ENCODE measurements at places on chromosomes 6 and 20.

GRCh38 chr20:57513199-57513598, 11.7 kb downstream of the CTCFL start:
- DNase-seq: peak; percentile 2

DNA sequence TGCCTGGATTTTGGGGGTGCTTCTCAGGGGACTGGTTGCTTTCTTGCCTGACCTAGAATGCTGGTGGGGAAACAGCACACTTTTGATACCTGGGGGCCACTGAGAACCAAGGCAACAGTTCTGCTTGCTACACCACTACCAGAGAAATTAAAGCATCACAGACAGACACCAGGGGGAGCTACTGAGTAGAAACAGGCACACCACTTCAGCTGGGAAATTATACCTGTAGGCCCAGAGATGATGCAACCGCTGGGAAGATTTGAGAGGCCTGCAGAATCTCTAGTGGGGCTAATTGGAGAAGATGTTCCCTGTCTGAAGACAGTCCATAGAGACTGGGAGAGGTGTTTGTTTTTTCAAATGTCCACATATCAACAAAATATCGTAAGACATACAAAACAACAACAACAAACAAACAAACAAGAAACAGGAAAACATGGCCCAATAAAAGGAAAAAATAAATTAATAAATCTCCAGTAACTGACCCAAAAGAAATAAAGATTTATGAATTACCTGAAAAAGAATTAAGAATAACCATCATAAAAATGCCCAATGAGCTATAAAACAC, 129.4 kb upstream of the RIN2 start:
- DNase-seq: peak; percentile 64

- DNase-seq: no peak
Observed at GRCh38 chr6:80319196-80319595, 212.7 kb downstream of the BCKDHB start.

GRCh38 chr6:1348675-1349074, 36.8 kb downstream of the FOXQ1 start:
- peak; percentile 15 for DNase-seq

DNA sequence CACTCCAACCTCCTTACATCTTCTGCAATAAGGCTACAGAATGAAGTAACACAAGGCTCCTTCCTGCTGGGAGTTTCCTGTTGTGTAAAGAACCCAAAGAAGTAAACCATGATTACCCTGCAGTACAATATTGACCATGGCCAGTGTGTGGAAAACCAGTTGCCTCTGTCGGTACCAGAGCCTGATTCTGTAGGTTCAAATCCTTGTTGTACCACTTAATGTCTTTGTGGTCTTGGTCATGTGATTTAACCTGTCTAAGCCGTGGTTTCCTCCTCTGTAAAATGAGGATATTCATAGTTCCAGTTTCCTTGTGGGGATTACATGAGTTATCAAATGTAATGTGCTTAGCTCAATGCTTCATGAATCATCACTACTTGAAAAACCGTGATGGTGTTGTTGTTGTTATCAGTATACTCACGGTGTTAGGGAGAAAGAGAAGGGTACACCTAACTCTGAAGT, 60.3 kb upstream of the PRELID3B start:
- DNase-seq: no peak

- DNase-seq: no peak
Observed at GRCh38 chr6:83443516-83443915, 12.7 kb upstream of the ME1 start.

- no peak for DNase-seq
Observed at GRCh38 chr20:4193069-4193452, 177.7 kb upstream of the RNF24 start.

DNA sequence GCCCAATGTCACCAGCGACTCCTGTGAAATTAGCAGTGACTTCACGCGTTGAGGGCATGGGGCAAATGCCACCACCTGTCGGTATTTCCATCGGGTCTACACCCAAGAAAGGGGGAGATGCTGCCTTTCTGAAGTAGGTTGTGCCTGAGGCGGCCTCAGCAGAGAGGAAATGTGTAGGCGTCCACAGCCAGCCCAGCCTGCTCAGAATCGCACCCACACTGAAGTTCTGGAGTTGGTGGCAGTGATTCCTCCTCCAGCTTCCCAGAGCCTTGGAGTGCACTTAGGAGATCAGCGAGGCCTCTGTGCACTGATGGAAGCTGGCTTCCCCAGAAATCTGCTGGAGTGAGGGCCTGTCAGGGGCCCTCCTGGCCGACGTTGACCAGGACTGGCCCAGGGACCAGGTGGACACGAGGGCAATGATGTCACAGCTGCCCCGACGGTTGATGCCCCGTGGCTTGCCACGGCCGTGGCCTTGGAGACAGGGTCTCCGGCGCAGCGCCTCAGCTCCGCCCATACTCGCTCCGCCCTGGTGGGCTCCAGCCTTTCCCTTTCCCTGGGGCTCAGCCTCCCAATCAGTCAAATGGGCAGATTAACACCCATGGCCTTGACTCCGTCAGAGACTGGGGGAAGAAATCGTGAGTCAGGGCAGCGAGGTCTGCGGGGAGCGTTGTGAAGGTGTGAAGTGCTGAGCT, 484.8 kb downstream of the PREX1 start:
- DNase-seq: no peak

DNA sequence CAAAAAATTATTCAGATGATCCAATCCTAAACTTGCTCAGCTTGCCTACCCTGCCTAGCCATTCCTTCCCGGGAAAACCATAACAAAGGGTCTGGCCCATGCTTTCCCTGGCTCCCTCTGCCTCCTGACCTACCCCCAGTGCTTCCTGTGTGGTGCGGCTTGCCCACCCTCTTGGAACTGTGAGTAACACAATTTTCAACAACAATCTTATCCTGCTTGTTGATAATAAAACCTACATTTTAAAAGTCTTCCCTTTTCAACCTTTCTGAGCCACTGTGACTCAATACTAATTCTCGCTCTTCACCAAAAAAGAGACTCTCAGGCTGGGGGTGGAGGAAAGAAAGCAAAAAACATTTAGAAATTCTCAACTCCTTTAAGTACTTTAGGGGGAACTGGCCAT, 18.0 kb downstream of the EXOC2 start:
- DNase-seq: no peak

GRCh38 chr6:131696956-131697355, 4.2 kb downstream of the OR2A4 start:
- no peak for DNase-seq

- peak; percentile 66 for DNase-seq
Observed at GRCh38 chr6:159973951-159974350, 5.1 kb downstream of the IGF2R start.

DNA sequence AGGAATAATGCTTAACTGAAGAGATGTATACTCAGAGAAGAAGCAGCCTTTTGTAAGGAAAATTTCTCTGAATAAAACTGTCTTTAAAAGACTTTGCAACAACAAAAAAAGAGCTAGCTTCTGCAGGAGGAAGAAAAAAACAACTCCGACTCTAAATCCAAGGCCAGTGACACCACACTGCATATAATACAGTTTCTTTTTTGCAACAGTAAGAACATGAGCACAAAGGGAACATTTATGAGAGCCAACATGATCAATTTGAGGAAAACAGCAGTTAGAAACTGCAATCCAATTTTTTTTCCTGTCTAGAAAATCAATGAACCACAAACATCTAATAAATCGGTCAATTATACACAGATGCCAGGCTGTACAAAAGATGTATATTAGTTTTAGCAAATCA, 42.9 kb upstream of the UST start:
- DNase-seq: no peak

- peak; percentile 82 for DNase-seq
Observed at GRCh38 chr6:16420715-16421461, 182.5 kb downstream of the GMPR start.

- no peak for DNase-seq
Observed at GRCh38 chr6:68252632-68253031, 382.4 kb upstream of the ADGRB3 start.

DNA sequence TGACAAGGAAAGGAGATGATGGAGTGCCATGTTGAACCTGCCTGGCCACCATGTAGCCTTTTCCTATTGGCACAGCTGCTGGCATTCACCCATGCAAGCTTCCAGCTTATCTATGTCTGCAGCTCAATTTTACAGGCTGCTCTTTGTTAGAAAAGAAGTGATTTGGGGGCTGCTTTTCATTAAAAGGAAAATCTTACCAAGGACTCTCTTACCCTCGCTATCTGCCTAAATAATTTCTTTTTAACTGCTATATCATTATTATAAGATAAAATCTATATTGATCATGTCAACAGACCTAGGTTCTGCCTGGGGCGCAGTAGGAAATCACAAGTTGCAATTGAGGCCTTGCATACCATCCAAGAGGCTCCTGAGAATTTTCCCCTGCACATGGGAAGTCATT, 167.2 kb downstream of the SYNDIG1 start:
- DNase-seq: no peak

DNA sequence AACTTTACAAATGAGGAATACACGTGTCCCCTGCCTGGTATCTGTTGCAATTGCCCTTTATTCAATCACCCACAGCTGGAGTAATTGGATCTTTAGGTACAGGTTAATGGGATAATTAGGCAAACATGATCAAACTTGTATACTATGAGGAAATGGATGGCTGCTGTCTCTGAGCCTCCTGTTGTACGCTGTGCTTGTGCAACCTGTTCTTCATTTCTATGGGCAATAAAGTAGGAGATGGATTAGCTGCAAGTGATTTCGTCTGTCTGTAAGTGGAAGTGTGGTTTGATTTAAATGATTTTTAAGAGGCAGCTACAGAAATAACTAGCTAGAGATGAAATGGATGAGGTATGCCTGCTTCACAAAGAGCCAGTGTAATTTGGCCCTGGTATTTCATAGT, 474.1 kb downstream of the RNF144B start:
- DNase-seq: no peak

DNA sequence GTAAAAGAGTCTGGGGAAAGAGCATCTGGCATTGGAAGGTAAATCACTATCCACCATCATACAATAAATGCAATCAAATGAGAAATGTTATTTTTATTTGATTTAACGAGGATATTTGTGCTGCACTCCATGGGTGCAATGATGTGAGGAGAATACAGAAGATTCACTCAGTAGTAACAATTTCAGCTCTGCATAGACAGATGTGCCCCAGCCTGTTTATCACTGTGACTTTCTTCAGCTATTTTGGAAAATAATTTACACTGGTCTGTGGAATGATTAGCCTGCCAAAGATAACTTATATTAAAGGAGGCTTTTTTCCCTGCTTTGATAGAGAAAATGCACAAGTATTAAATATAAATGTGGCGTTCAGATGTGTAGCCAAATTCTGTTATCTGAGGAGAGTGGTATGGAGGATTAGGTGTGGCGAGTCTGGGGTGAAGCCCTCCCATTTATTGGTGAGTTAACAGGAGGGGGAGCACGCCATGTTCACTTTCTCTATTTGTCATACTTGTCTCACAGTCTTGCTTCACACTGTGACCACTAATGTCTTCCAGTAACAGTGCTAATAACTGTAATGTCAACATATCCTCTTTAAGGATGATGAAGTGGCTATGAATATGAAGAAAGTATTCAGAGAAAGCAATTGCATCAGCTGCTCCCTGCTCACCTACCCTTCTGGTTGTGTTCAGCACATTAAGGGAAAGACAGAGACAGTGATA, 645.6 kb downstream of the MMUT start:
- DNase-seq: peak; percentile 15

DNA sequence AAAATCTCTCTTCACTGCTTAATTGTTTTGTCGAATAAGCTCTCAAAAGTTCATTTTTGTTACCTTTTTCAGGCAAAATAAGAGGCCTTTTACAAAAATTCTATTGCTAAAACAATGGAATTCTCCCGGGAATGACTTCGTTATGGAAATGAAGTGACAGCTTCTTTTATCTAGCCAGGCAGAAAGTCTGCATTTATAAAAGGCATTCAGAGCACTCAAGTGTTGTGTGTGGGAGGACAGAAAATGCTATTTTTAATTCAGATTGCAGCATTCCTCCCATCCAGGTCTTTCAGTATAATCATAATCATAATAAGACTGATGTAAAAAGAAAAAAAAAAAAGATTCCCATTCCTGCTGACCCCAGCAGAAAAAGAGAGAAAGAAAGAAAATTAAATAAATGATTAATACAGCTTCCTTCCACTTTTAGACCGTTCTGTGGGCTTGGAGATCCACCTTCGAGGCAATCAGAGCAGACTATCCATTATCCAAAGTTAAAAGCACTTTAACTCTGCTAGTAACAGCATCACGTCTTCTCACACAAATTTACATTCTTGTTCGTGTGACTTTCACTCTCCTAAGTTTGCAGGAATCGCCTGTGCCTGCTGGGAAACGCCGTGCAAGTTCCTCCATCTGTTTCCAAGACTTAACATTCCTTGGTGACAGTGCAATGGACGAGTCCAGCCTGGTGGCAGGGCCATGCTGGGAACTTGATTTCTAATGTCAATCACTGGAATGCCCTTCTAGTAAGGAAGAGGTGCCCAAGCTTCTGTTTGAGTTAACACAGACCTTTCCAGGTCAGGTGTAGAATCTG, 258.8 kb downstream of the GMPR start:
- no peak for DNase-seq

DNA sequence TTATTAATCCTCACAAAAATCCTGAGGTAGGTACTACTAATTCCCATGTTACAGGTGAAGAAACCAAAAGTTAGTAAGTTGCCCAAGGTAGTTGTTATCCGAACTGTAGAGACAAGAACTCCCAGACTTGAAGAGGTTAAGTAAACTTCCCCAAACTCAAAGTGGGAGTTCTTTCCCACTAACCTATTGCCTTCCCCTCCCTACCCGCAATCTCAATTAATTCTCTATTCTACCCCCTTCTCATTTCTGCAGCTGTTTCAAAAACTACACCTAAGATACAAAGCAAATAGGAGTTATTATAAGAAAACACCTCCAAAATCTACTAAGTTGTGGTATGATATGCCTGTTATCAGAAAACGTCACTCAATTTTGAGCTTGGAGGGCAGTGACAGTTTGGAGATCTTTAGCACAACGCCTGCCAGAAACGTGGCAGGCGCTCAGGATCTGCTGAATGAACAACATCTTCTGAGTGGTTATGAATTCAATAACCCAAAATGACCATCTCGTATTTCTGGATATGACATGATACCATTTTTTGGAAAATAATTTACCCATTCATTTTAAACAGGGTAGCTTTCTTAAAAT, 7.1 kb downstream of the CSNK2A1 start:
- DNase-seq: no peak

- no peak for DNase-seq
Observed at GRCh38 chr6:164216839-164217238, 802.3 kb downstream of the QKI start.

GRCh38 chr20:10556519-10557083, 117.2 kb downstream of the JAG1 start:
- DNase-seq: no peak

GRCh38 chr6:67345946-67346345, 1289.1 kb upstream of the ADGRB3 start:
- DNase-seq: no peak

DNA sequence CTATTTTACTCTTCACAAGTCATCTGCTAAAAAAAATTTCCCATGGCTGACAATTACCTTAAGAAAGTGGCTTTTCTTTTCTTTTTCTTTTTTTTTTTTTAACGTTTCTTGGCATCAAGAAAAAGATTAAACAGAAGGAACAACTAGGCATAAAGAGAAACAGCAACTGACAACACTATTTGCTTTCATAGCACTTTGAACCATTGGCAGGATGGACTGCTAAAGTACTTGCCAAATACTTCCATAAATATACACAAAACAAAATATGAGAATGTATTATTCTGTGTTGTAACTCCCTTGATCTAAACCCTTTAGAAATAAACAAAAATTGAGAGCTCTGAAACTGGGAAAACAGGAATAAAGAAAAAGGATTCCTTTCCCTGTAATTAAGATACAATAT, 20.0 kb upstream of the PLN start:
- DNase-seq: no peak

GRCh38 chr6:45924763-45925342, 90.8 kb downstream of the CLIC5 start:
- no peak for DNase-seq

GRCh38 chr6:8108031-8108660, 5.8 kb upstream of the EEF1E1 start:
- peak; percentile 92 for DNase-seq

All from astrocyte of the spinal cord (primary cell).